WERI-Rb-1 (cell line): ENCODE measurements at places on chromosomes 3 and 15.

DNA sequence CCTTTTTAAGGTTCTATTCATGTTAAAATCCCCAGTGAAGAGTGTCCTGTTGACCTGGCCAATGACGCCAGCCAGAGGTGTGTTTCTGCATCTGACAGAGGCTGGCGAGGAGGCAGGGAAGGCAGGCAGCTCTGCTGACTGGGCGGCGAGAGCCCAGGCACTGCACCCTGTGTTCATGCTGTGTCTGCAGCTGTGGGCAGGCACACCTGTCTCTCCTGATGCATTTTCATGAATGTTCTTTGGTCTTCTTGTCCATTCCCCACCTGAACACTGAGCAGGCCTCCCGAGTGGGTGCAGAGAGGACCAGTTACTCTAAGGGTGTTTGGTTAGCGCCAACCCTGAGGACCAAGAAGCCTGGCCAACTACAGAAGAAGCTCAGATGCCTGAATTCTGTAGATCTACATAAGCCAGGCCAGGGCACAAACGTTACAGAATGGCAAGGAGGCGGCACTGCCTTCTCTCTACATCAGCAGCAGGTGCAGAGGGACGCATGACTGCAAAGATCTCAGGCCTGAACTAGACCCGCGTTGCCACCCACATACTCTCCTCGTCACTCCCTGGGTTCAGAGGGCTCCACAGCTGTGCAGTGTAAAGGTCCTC lies 233.7 kb downstream of the OCA2 start:
- no peak for DNase-seq

- DNase-seq = no peak
Observed at GRCh38 chr3:195087328-195087727, 183.6 kb downstream of the XXYLT1 start.

DNA sequence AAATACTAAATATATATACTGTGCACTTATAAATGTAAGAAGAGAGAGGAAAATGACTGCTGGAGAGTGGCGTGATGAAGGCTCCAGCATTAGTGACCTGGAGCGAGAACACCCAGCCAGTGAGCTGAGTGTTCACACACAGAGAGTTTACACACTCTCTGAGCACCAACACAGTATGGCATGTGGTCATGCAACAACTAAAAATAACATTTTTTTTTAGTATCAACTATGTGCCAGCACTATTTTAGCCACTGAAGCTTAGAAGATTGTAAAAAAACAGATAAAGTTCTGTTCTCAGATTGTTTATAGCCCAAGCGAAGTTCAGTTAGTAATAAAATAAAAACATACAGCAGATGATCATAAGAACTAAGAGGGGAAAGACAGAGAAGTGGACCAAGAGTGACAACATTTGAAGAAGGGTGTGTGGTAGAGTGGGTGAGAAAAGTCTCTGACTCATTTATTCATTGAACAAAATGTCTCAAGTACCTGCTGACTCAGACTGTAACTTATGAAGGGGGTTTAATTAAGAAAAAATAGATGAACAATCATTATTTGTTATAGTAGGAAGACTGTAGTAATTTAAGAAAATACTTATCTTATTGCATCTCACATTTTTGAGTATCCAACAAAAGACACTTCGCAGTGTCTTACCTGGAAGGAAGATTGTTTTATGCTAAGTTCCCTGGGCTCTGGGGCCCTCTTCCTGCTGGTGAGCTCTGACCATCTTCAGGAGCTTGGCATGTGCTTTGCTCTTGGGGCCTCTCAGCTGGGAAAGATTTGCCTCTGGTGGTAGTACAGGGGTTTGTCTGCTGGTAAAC lies 43.8 kb downstream of the GAP43 start:
- no peak for DNase-seq

DNA sequence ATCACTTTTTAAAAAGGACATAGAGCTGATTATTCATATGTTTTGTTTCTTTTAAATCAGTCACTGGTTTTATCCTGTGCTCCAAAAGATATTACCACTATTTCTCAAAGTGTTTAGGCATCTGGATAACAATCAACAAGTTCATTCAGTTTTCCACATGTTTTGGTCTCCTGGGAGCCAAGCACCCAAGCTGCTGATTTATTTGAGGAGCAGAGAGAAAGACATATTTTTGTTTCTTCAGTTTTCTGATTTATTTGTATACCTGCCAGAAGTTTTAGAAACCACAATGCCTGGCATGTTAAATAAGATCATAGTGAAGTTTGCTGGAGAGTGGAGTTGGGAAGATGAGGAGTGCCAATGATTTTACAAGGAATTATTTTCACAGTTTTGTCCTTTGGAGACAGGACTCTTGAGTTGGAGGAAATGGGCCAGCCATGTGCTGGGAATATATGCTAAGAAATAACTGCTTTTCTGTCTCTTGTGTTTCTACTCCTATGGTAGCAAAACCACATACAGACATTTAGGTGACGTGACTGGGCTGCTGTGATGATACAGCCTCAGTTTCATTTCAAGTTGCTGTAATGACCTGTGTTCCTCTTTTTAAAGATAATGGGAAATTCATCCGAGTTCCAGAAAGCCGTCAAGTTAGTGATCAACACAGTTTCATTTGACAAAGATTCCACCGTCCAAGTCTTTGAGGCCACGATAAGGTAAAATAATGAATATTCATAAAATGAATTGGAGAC lies 11.7 kb downstream of the EDEM1 start:
- DNase-seq = no peak

DNA sequence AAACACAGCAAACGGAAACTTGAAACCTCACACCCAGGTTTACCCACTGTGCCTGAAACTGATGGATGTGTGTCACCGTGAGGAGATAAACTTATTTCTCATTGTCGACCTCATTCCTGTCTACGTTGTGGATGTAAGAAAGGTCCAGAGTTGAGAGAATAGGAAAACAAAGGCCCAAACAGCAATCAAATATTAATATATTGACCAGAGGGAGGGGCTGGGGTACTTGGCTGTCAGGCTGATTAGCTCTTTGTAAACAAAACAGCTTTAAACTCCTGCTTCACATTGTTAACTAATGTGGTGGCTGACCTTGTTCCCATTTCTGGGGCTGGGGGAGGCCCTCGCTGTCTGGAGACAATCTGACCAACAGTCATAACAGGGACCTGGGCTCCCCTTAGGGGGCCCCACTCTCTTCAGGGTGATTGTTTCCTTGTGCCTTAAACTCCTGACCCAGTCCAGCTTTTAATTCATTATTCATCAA lies 937.6 kb downstream of the MCTP2 start:
- DNase-seq = no peak

GRCh38 chr3:138097192-138098172 lies 17.9 kb downstream of the DZIP1L start:
- peak; percentile 28 for DNase-seq
